ENCODE measurements at places on chromosomes 11 and 22.

GRCh38 chr22:19604711-19605268 lies 80.6 kb upstream of the CLDN5 start:
- no peak for DNase-seq

GRCh38 chr11:12518606-12519385 lies 141.4 kb downstream of the PARVA start:
- no peak for DNase-seq

- DNase-seq = no peak
Measured at GRCh38 chr11:30326114-30326778, 3.3 kb downstream of the ARL14EP start.

DNA sequence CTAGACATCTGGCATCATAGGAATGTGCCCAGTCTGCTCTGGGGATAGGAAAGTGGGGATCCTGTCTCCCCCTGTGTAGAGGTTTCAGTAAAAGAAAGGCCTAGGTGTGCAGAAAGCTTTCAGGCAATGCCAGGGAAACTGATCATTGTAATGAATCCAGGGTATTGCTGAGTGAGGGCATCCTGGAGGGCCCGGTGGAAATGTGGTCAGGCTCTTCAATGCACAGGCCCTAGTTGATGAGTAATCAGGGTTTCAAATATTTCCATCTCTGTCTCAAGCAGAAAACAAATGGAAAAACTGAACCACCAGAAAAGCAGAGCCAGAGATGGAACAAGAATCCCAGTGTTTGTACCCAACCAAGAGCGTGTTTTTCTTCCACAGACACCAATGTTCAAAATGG lies 2.0 kb downstream of the CD3E start:
- no peak for DNase-seq

DNA sequence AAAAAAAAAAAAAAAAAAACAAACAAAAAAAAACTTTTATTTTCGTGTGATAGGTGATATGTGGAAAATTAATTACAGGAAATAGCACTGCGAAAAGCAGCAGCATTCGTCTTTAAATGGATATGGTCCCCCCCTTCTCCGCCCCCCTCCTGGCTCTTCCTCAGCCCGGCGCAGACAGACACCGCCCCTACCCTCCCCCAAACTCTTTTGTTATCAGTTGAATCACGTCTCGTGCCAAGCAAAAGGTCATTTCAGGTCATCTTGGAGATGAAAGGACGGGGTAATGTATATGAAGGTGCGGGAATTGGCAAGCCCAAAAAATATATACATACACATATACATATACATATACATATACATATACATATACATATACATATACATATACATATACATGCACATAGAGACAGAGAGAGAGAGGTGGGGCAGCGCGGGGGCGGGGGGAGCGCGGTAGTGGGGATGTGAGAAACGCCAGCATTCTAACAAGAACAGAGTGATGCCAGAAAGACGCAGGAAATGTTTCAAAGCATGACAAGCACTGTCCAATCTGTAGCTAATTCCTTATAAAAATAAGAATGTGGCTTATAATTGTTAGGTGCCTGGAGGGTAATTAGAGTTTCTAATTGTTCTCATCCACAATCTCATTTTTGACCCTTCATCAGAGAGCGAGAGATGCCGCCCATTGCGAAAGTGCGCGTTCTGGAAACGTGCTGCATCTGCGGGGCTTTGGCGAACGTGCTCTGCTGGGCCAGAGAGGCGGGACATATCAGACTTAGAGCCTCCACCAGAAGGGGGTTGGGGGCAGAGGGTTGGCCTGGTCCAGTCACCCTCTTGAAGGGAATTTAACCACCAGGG lies 214.5 kb upstream of the UBASH3B start:
- DNase-seq = no peak

DNA sequence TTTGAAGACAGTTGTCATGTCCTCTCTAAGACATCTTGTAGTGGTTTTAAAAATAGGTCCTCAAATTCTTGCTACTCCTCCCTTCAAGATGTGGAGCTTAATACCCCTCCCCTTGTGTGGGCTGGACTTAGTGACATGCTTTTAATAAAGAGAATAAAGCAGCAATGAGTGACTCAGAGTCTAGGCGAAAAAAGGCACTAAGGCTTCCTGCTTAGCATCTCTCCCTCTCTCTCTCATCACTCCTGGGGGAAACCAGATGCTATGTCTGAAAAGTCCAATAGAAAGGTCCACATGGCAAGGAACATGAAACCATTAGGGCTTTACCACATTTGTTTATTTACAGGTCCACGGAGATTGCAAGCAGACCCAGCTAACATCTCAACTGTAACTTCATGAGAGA lies 11.7 kb downstream of the SERGEF start:
- no peak for DNase-seq

DNA sequence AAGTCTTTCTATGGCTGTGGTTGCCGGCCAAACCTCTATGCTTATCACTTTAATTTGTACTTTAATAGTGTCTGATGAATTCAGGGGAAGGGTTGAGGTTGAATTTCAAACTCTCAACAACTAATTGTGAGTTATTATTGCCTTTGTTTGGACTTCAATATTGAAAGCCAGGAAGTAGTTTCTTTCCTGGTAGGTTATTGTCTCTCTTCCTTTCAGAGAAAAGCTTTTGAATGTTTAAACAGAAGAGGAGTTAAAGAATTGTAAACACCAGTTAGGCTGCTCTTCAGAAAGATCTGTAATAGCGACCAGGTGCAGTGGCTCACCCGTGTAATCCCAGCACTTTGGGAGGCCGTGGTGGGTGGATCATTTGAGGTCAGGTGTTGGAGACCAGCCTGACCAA lies 22.2 kb downstream of the NNMT start:
- DNase-seq = no peak
